Activated T-helper 17 cell treated with anti-CD3 and anti-CD28 coated beads, Interleukin-2, amount 50 U/mL, for 72 hours (primary cell): ENCODE measurements at places on chromosomes 1 and 21.

- ATAC-seq, result no peak
These were observed 76.7 kb upstream of the GPR88 start for GRCh38 chr1:100461222-100461621.

DNA sequence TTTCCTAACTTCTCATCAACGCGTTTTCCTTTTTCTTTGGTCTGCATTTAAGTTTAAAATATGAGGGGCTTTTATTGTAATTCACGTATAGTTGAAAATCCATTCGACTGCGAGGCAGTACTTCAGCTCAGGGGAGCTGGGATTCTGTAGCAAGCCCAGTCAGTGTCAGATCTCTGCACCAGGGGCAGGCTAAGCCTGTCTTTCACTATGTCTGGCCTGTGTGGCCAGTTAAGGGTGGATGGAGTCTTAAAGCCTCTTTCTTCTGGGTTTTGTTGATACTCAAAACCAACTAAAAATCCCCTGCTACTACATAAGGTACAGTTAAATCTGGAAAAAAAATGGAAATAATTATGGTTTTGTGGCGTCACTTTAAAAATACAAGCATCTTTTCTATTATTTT, 124.7 kb downstream of the TYW3 start:
- no peak for ATAC-seq

GRCh38 chr1:1273209-1273511, 494 bp downstream of the UBE2J2 start:
- ATAC-seq, result peak; percentile 1

DNA sequence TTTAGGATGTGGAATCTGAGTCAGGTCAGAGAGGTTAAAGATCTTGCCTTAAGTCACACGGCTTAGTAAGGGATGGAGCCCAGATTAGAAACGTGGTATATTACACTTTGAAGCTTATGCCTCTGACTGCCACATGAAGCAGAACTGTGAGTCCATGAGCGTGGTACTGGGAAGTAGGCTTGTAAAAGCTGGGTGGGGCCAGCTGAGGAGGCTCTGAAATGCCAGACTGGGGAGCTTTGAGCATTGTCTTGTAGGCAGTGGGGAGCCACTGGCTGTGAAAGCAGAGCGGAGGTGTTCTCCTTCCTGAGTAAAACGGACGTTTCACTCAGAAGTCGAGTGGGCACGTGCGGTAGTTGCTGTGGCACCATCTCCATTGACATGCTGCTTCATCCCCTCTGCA, 72.6 kb upstream of the USP24 start:
- ATAC-seq, result peak; percentile 60

- no peak for ATAC-seq
These were observed 147.9 kb downstream of the MAGI3 start for GRCh38 chr1:113538225-113538624.

DNA sequence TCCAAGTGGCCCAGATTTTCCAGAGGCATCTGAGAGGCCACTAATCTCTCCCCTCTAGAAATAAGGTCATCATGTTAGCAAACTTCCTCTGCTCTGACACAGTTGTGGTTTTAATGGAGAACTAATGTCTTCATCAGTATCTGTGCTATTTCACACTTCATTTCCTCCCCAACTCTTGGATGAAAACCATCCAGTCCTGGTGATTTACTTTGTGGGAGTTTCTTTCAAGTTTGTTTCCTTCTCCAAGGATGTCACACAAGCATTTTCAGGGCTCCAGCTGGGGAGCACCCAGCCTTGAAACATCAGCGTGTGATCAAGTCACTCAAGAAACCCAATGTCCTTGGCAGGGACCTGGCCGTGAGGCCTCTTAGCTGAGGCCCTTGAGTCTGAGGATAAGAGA, 38.8 kb downstream of the TBX15 start:
- no peak for ATAC-seq

- no peak for ATAC-seq
These were observed 22.1 kb upstream of the COL16A1 start for GRCh38 chr1:31725777-31726535.

- ATAC-seq, result no peak
These were observed 4.1 kb upstream of the PCP4 start for GRCh38 chr21:39863111-39863510.

DNA sequence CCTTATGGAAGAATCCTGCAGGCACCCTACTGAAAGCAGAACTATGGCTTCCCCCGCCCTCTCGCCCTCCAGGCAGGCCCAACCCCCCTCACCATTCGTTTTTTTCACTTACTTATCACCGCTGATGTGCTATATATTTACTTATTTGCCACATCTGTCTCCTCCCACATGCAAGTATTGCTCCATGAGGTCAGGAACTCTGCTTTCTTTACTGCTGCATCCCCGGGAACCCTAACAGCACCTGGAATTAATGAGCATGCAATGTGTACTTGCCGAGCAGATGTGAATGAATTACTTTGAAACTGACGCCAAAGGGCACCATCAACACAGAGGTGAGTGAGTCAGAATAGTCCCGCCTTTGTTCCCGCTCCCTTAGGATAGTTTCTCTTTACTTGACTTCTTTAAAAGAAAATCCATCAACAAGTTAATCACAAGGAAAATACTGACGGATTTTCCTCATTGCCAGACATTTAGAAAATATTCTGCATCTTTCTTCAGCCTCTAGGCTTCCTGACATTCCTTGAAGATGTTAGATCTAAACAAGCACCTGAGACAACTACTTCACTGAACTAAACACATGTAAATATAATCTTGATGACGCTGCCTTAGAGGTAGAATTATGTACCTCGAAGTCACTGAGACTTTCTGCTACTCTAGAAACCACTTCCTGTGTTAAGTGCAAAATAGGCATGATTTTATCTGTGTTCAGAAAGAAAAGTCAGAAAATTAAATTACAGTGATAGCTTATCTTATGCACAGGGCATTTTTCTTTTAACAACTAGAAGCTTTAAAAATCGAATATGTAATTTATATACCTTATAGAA, 17.5 kb upstream of the RAB4A start:
- ATAC-seq, result peak; percentile 83

GRCh38 chr1:116359060-116359830, 13.8 kb upstream of the ATP1A1 start:
- no peak for ATAC-seq

DNA sequence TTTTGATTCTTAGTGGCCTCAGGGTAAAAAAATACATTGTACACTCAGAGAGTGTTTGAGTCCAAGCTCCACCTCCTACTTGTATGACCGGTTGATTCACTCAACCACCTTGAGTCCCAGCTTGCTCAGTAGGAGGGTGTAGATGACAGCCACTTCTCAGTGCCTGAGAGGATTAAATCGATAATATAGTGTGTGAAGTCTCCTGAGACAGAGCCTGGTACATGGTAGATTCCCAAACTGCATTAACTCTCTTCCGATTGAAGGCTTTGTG, 38.4 kb downstream of the NCMAP start:
- no peak for ATAC-seq

DNA sequence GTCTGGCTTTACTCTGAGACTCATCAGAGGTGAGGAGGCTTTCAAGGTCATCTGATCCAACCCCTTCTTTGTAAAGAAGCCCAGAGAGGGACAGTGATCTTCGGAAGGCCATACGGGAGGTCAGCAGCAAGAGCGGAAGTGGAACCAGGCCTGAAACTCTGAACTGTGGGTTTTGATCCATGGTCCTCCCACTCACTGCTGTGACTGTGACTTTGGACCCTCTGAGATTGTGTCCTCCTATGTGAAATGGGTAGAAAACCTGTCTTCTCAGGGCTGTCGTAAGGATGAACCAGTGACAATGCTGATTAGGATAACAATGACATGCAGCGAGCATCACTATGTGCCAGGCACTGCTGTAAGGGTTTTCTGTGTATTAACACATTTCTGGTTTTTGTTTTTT, 9.8 kb upstream of the DDOST start:
- ATAC-seq, result no peak

DNA sequence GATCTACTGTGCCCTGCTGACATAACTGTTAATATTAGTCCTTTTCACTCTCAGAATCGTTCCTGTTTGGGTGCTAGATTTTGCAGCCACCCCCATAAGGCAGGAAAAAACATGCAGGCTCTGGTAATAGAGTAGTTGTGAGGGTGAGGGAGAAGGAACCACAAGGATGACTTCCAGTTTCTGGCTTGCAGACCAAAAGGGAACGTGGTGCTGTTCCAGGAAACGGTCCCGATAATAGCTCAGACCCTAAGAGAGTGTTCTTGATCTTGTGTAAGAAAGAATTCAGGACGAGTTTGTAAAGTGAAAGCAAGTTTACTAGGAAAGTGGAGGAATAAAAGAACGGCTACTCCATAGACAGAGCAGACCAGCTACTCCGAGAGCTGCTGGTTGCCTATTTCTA, 50.7 kb upstream of the RHOU start:
- no peak for ATAC-seq

DNA sequence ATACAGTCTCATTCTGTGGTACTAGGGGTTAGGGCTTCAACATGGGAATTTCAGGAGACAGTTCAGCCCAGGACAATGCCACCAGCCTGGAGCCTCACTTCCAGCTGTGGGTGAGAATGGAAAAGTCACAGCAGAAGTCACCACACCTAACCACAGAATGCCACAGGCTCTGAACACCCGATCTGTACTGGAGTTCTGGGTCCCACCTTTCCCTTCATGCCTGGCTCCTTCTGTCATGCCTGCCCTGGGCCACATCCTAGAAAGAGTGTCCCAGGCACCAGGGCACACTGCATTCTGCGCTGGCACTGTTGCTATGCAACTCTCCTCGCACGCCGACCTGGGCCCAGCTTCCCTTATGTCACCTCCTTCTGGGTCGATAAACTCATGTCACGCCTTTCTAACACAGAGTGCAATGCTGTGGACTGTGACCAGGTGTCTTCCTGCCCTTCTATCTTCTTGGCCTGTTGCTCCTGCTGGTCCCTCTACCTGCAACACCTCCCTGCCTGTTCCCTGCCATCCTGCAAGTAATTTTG, 21.2 kb downstream of the RCSD1 start:
- ATAC-seq, result peak; percentile 47

DNA sequence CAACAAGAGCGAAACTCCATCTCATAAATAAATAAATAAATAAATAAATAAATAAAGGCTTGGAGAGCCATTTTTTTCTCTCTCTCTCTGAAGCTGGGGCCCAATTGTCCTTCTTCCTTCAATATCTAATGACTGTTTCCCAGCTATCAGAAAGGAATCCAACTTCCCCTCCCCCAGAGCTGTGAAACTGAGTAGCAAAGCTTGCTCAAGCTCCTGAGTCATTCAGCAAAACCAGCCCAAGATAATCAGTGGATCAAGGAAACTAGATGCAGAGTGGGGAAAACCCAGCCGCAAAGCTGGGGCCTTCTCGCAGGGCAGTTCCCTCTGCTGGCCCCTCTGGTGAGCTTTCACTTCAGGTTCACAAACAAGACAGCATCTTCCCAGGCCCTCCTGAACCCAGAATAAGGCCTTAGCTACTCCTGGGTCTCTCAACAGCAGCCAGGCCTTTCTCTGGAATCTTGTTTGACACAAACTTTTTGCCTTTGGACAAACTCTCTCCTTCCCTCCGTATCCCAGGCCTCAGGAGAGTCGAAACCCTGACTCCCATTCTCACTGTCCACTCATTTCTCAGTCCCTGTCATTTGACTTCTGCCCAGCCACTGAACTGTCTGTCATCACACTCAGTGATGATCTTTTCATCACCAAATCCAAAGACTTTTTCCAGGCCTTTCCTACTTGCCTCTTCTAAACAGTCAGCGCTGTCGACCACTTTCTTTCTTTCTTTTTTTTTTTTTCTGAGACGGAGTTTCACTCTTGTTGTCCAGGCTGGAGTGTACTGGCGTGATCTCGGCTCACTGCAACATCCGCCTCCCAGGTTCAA, 18.0 kb upstream of the PTP4A2 start:
- peak; percentile 91 for ATAC-seq

DNA sequence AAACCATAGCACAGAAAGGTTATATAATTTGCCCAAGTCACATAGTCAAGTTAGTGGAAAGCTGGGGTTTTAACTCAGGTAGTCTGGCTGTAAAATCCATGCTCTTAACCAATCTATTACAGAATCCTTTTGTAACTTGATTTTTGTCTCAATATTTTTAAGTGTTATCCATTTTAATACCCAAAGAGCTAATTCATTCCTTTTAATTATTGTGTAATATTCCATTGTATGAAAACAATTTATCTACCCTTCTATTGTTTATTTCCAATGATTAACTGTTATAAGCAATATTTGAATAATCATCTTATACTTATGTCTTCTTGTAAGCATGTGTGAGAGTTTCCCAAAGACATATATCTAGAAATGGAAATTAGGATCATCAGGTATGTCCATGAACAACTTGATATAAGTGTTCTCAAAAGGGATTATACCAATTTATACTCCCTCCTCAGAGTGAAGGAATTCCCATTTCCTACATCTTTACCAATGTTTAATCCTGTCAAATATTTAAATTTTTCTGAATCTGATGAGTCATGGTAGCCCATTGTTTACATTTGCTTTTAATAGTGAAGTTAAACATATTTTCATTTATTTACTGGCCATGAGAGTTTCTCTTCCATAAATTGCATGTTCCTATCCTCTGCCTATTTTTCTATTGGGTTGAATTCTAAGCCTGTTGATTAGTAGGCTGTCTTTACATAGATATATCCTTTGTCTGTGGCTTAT, 13.9 kb downstream of the TEX50 start:
- no peak for ATAC-seq

DNA sequence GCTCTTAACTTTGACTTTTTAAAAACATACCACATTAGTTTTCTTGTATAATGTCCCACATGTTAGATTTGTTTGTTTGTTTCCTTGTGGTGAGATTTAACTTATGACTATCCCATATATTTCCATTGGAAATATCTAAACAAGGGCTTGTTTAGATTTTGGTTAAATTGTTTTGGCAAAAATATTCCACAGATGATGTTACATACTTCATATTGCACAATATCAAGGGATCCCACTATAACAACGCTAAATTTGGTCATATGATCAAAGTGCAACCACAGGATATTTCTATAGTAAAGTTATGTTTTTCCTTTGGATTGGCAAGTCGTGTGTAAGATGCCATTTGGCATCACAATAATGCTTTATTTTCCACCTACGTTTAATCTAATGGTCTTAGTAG, 396.7 kb downstream of the TGFB2 start:
- no peak for ATAC-seq

DNA sequence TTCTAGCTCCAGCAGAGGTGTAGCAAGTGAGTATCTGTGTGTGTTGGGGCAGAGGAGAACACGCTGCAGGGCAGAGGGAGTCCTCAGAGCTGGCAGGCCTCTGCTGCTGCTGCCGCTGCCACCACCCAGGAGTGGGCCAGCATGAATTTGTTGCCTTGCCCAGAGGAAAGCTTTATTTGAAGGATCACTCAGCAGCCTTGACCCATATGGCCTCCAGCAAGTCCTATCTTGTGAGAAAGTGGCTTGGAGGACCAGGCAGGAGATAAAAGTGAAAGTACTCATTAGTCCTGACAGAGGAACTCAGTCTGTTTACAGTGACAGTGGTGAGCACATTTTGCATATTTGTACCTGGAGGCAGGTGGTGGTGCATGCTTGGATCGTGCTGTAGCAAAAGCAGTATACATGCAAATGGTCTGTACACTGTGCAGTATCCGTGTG, 3.1 kb downstream of the TRAF5 start:
- ATAC-seq, result no peak

- ATAC-seq, result no peak
These were observed 5.7 kb downstream of the SLC35A3 start for GRCh38 chr1:99975529-99975928.

- peak; percentile 54 for ATAC-seq
These were observed 1.5 kb downstream of the TOMM40L start for GRCh38 chr1:161227196-161227871.
